Hindlimb muscle (tissue), 1 donor: ENCODE measurements at places on chromosomes 16 and 17. TPM values are rescaled to one million over a fixed set of nuclear protein-coding genes. Genes with fewer than 3 reads are reported as not detected.
A peak's percentile ranks its signal among the peaks of the same experiment; 100 is the strongest.

The TMEM238L gene
- polyA plus RNA-seq: 0.13 TPM

- no peak for DNase-seq
These were observed 10.2 kb upstream of the CES1 start for GRCh38 chr16:55843105-55843395.

The MRPL58 gene
- polyA plus RNA-seq: 21.2 TPM

DNA sequence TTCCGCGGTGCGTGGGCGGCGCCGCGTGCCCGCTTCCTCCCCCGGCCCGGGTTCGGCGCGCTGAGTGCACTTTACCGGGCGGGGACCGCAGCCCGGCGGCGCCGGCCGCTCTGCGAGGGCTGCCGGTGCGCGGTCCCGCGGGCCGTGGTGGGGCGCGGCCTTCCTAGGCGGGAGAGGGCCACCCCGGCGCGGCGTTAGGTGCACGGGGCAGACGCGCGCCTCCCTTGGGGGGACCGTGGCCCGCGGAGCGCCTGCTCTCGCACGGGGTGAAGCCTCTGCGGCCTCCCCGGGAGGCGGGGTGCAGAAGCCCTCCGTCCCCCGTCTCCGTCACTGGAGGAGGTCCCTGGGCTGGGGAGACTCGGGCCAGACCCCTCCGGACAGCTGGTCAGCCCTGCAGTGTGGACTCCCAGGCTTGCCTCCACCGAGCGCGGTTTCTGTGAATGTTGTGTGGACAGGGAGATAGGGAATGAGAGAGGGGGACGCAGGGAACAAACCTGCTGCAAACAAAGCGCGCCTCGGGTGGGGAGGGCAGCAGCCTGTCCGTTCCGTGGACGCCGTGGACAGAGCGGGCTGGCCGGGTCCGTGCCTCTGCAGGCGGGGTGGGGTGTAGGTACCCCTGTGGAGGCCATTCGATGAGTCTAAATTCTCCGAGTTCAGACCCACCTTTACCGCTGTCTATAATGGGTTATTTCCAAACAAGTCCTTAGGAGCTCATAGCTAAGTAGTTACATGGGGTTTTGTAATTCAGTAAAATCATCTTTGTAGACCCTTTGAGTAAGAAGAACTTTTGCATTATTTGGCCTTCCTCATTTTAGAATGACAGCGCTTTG is 721 bp downstream of the TBCD start:
- no peak for DNase-seq

GRCh38 chr17:74177018-74177450 is 26.4 kb upstream of the RPL38 start:
- DNase-seq: no peak

GRCh38 chr17:34614698-34615097 is 35.3 kb downstream of the TMEM132E start:
- DNase-seq: no peak

GRCh38 chr16:51834794-51835193 is 683.7 kb upstream of the SALL1 start:
- DNase-seq: no peak

GRCh38 chr17:45146890-45147580 is 1.2 kb upstream of the HEXIM1 start:
- peak; percentile 89 for DNase-seq

DNA sequence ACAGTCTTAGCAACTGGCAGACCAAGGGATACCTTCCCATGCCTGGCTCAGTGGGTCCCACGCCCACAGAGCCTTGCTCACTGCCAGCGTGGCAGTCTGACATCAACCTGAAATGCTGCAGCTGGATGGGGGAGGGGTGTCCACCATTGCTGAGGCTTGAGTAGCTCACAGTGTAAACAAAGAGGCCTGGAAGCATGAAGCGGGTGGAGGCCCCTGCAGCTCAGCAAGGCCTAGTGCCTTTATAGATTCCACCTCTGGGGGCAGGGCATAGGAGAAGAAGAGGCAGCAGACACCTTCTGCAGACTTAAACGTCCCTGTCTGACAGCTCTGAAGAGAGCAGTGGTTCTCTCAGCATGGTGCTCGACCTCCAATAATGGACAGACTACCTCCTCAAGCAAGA is 263.2 kb downstream of the KIF2B start:
- DNase-seq: no peak

The GALR2 gene
- not detected for polyA plus RNA-seq

- peak; percentile 88 for DNase-seq
These were observed 3.3 kb upstream of the HOXB8 start for GRCh38 chr17:48618256-48618896.

The PRDM7 gene
- not detected for polyA plus RNA-seq

The EPX gene
- polyA plus RNA-seq: 0.62 TPM

The OTOP3 gene
- polyA plus RNA-seq: not detected

DNA sequence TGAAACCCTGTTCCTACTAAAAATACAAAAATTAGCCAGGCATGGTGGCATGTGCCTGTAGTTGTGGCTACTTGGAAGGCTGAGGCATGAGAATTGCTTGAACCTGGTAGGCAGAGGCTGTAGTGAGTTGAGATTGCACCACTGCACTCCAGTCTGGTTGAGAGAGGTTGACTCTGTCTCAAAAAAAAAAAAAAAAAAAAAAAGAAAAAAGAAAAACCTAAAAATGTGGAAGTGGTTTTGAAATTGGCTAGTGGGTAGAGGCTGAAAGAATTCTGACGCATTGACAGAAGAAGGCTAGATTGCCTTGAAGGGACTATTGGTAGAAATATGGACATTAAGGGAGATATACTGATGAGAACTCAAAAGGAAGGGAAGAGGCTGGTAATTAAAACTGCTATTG is 33.6 kb upstream of the CPPED1 start:
- no peak for DNase-seq

The DRC7 gene
- not detected for polyA plus RNA-seq

DNA sequence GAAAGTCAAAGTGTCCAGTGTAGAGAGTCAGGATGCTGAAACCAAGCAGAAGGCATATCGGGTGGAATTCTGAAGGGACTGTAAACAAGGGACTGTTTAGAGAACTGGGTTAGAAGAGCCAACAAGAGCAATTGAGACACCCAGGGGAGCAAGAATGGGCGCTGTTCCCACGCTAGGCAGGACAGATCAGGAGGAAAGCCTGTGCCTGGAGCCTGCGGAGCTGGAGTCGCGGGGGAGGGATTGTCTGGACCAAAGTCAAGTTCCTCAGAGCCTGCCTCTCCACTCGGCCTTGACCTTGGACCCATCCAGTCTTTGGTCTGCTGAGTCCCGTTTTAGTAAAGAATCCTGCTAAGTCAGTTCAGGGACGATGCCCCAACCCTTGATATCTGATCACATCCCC is 14.7 kb upstream of the KLHL36 start:
- DNase-seq: peak; percentile 39

The CCDC200 gene
- 11.2 TPM for polyA plus RNA-seq

The TNFSF13 gene
- polyA plus RNA-seq: 4.0 TPM

The ITGB3 gene
- 10.9 TPM for polyA plus RNA-seq

The CMTM1 gene
- 5.5 TPM for polyA plus RNA-seq
